ENCODE measurements at places on chromosomes 4 and X. TPM values are rescaled to one million over a fixed set of nuclear protein-coding genes. Genes with fewer than 3 reads are reported as not detected.

- no peaks in the 10 kb centered on the region for H3K27me3 ChIP-seq
- H3K27ac ChIP-seq: no peak overlapping the region
- H3K4me3 ChIP-seq: no peak overlapping the region
- no peaks in the 10 kb centered on the region for H3K36me3 ChIP-seq
- no peaks in the 10 kb centered on the region for H3K4me1 ChIP-seq
- DNase-seq: no peak
Observed at GRCh38 chr4:10201381-10202223, 85.0 kb upstream of the WDR1 start.

PNMA3 gene
- total RNA-seq: 2.9 TPM

NOA1 gene
- 20.4 TPM for total RNA-seq

AKAP4 gene
- total RNA-seq: not detected

ENAM gene
- not detected for total RNA-seq

ADAM29 gene
- total RNA-seq: not detected

DNA sequence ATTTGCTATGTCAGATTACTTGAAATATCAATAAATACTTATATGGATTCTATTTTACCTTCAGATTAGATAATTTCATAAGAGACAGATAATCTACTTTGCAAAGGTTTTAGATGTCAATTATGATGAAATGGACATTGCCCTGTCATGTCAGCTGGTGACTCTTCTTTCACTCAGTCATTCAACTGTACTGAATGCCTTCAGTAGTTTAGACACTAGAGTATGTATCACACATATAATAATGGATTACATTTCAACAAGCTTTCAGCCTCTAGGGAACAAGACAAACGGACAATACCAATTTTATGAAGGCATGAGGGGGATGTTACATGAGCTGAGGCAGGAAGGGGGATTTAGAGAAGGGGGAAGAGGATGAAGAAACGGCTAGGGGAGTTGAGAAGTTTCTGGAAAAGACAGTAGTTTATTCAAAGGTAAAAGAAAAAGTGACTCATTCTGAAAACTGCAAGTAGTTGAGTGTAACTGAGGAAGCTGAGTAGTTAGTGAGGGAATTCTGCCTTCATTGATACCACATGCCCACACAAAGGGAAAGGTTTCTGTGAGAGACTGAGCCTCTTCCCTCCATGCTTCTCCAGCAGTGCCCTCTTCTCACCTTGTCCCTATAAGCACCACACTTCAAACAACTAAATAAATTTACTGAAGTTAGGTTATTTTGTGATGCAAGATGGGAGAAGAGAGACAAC is 25.7 kb downstream of the SLC9B2 start:
- no peaks in the 10 kb centered on the region for H3K36me3 ChIP-seq
- no peaks in the 10 kb centered on the region for H3K27me3 ChIP-seq
- no peak overlapping the region for H3K4me3 ChIP-seq
- no peak for DNase-seq

GRCh38 chr4:180314972-180315371 is 1928.2 kb upstream of the TENM3 start:
- no peaks in the 10 kb centered on the region for H3K27me3 ChIP-seq
- H3K4me3 ChIP-seq: no peak overlapping the region
- DNase-seq: no peak

Data from neural progenitor cell (in vitro differentiated cells).